ENCODE measurements at places on chromosomes 5 and 9.

GRCh38 chr9:79213417-79214125, 358.2 kb upstream of the TLE4 start:
- no peak for DNase-seq

GRCh38 chr5:160197341-160198144, 31.8 kb upstream of the FABP6 start:
- DNase-seq = no peak

DNA sequence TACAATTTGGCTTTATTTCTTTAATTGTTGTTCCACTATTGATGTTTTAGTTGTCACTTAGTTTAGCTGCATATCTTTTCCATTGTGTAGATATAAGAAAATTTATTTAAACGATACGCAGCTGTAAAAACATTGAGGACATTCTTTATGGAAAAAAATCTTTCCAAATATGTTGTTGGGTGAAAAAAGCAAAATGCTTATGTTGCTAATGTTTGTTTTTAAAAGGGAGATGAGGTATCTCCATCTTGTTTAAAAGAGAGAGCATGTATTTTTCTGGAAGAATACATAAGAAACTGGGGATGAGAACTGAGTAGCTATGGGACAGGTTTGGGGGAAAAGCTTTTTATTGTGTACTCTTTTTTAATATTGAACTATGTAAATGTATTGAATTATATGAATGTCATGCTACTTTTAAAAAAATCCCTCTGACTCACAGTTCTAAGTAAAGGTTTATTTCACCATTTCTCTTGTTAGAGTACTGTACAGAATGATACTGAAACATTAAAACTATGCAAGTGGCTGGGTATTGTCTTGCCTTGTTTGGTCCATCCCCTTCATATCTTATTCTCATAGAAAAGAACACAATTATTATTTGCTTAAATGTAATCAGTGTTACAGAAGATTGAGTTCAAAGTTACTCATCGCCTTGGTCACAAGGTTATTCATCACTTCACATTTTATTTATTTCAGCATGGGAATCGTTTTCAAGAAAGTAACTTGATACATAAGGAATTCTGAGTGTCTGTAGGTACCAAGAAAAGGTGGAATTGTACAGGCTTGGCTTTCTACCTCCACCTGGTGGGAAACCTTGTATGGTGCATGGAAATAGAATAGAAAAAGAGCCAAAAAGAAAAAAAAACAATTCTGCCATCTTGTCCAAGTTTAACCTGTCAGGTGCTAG, 85.8 kb downstream of the RIC1 start:
- no peak for DNase-seq

DNA sequence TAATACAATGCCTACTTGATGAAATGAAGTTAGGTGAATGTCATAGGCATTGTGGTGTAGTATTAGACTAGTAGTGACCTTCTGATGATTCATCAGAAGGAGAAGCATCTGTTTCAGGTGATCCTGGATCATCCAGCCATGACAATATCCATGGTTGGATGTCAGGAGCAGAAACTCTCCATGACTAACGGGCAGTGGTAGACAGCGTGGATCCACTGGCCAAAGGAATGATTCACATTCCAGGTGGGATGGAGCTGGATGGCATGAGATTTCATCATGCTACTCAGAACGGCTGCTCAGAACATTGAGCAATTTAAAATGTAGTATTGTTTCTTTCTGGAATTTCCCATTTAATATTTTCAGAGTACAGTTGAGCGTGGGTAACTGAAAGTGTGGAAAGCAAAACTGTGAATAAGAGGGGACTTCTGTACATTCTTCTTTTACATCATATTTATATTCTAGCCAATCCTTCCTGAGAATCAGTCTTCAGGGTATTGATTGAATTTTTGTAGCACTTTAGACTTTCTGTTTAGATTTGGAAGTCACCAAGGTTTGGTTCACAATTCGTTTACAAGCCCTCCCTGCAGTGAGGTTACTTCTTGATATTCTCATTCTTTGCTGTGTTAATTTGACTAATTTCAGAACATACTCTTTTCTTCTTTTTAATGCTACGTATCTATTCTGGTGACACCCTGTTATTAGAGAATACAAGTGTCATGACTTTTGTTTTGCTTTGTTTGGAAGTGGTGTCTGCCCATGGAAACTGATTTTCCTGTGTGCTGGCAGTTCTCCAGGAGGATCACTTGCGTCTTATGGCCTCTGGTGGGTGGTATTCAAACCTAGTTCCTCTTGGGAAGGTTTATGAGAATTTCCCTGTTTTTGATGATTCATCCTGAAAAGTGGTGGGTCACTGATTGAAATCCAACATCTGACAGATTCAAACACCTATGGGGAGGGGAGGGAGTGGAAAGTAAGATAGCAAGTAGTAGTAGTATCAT, 12.2 kb upstream of the CLINT1 start:
- DNase-seq = no peak

DNA sequence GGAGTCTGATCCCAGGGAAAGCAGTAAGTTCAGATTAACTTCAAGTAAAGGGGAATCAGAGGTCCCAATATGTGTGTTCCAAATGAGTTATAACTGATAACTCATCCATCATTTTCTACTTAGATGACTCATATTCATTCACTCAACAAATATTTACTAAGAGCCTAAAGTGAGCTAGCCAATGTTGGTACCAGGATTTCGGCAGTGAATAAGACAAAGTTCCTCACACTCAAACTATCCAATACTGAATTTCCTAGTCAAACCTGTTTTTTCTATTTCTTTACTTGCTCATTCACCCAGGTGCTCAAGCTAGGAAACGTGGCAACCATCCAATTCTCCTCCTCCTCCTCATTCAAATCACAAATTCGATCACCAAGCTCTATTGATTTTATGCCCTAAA, 25.8 kb downstream of the FBXW2 start:
- DNase-seq = no peak

DNA sequence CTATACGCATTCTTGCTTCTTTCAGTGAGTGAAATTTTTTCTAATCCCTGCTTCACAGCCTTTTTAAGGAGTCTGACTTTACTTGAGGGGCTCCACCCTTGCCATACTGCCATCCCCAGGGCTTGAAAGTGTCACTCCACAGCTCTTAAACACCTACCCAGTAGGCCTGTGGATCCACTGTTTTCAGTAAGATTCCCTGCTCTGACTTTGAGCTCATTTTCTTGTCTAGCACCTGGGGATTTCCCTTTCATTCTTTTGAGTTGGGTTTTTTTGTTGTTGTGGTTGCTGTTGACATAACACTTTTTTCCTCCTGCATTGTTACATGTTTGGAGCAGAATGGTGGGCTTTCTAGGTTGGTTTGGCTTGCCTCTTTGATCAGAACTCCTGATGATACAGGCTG, 23.6 kb downstream of the SREK1IP1 start:
- no peak for DNase-seq

GRCh38 chr9:982394-983230, 6.2 kb downstream of the DMRT3 start:
- DNase-seq = no peak

DNA sequence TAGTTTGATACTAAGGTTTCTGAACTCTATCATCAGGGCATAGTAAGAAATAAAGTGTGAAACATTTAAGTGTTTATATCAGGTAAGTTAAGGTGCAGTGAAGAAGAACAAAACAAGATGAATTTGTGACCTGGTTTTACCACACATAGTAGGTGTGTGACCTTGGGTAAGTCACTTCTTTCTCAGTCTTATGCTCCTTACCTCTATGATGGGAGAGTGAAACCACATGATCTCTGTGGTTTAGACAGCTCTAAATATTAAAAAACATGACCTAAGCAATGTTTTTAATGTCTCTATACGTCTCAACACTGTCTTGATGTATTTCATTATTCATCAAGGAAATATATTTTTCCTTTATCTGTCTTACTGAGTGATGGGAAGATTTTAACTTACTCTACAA, 629.6 kb upstream of the DMAC1 start:
- no peak for DNase-seq

DNA sequence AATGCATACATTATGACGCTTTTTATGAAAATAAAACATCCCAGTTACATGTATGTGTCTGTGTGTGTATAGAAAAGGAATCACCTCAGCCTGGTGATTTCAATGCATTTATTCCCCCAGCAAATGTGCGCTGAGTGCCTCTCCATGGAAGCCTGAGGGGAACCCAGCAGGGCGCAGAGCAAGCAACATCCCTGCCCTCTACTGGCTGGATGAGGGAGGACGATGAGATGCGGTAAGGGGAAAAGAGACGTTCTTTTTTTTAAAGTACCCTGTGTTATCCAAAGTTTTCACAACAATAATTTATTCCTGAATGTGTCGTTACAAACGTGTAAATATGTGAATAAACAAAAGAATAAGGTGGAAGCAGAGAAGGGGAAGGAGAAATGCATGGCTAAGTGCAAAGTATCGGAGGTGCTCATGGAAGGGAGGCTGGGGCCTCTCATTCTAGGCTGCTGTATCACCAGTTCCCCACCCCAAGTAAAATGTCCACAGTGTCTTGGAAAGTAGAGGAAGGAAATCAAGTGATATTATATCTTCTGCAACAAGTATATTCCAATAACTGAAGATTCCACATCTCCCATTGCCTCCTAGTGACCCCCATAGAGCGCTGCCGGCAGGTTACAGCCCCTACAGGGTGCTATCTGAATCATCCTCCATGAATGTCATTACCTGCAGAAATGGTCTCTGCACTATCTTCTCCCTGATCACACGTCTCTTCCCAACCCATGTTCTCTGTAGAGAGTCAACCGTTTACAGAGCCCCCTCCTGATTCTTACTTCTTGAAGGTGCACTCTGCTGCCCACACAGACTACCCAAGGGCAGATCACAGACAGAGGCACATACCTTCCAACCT, 13.0 kb upstream of the ABLIM3 start:
- DNase-seq = no peak

- DNase-seq = no peak
Observed at GRCh38 chr5:62732677-62733121, 154.1 kb downstream of the LRRC70 start.

DNA sequence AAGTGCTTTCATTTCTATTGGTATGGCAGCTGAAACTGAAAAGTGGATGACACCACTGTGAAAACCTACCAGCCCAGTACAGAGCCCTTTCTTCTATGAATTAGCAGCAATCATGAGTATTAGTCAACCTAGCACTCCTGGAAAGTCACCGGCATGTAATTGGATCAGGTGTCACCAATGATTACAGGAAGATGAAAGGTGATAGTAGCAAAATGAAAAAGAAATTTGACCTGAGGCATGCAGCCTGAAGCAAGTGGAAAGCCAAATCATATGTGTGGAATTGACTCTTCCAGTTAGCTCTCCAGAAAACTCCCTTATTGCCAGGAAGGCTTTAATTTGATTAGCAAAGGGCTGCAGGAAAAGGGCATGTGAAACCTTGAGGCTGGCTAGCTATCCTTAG, 81.2 kb upstream of the NAA35 start:
- DNase-seq = no peak

- peak; percentile 12 for DNase-seq
Observed at GRCh38 chr9:121133104-121133816, 58.5 kb downstream of the CNTRL start.

DNA sequence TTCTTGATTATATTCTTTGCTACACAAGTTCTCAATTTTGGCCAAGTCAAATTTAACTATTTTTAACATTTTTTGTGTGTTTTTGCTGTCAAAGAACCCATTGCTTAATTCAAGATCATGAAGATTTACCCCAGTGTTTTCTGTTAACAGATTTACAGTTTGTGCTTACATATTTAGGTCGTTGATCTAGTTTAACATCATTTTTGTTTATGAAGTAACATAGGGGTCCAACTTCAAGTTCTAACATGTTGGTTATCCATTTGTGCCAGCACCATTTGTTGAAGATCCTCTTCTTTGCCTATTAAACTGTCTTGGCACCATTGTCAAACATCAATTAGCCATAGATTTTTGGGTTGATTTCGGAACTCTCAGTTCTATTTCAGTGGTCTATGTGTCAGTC, 71.0 kb downstream of the CCDC192 start:
- no peak for DNase-seq

GRCh38 chr5:112320408-112320807, 98.7 kb downstream of the EPB41L4A start:
- no peak for DNase-seq

- DNase-seq = no peak
Observed at GRCh38 chr5:175285261-175285660, 158.7 kb downstream of the DRD1 start.

- DNase-seq = no peak
Observed at GRCh38 chr5:91024727-91025126, 358.4 kb downstream of the ARRDC3 start.

DNA sequence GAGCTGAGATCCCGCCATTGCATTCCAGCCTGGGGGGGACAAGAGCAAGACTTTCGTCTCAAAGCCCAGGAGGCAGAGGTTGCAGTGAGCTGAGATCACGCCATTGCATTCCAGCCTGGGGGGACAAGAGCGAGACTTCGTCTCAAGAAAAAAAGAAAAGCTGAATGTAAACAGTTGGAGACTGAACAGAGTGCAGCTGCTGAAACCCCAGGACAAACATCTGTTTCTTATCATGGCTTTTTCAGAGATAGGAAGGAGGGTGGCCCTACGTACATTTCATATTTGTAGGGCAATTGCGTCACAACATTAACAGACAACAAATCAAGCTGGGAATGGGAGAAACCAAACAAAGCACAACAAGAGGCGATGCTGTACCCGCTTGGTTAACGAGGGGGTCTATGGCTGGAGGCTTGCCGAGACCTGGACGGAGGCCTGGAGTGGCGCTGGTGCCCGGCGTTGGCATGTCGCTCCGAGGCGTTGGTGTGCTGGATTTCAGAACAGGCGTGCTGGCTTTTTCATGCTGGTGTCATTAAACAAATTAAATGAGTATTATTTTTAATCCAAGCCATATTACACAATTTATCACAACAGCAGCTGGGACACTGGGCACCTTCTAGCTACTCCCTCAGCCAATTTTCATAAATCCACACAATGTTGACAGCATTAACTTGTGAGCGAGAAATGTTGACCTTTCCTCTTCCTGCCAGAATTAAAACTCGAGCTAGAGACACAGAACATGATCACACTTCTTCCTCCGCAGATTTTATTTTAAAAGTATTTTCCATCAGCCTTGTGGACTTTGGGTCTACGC, 76.1 kb downstream of the TLE1 start:
- no peak for DNase-seq

DNA sequence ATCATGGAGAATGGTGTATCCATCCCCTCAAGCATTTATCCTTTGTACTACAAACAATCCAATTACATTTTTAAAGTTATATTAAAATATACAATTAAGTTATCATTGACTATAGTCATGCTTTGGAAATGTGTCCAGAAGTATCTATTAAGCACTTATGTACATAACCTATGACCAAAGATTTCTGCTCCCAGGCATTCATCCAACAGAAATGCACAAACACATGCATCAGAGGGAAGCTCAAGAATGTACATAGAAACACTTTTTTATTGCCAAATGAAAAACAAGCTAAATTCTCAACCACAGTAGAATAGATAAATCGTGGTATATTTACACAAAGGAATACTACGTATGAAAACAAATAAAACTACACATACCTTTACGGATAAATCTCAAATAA, 700.5 kb upstream of the ZNF608 start:
- DNase-seq = no peak

- DNase-seq = no peak
Observed at GRCh38 chr5:37658440-37658839, 181.4 kb downstream of the GDNF start.

All from GM12864 (cell line).